ENCODE measurements at places on chromosomes 4 and X. TPM values are rescaled to one million over a fixed set of nuclear protein-coding genes. Genes with fewer than 3 reads are reported as not detected.
A peak's percentile ranks its signal among the peaks of the same experiment; 100 is the strongest.

- no peak for DNase-seq
These were observed 163.9 kb upstream of the MAMLD1 start for GRCh38 chrX:150199181-150199580.

Gene BEND4
- 0.21 TPM for polyA plus RNA-seq

GRCh38 chrX:28884823-28885222 is 297.6 kb downstream of the IL1RAPL1 start:
- no peak for DNase-seq

DNA sequence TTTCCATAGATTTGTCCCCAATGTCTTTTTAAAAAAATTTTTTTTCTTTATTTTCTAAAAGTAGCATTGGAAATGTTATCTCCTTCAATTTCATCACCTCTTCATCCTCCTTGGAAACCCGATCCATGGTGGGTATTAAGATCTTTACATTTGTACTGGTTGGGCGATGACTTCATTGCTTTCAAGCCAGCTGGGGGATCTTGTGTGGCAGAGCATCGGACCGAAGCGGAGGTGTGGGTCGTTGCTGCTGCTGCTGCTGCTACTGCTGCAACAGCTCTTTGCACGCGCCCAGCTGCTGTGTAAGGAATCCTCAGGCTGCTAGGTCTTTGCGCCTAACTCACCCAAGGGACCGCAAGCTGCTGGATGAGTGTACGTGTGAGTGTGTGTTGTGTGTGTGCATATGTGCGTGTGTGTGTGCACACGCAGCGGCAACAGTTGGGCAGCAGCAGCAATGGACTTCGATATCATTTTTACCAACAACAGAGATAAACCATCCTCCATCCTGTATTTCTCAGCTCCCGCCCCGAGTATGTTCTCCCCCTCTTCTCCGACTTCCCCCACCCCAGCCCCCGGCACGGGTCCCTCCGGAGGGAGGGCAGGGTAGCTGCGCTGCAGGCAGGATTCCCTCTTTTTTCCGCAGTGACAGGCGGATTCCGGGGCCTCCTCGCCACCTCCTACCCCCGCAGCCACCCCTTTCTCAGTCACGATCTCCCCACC is 768 bp upstream of the CDKL5 start:
- peak; percentile 23 for DNase-seq

All from ovary (tissue), 10 donors.